ENCODE measurements at places on chromosomes 2 and 18.
A peak's percentile ranks its signal among the peaks of the same experiment; 100 is the strongest.

GRCh38 chr2:234797566-234798250 is 154.1 kb upstream of the SH3BP4 start:
- no peak for DNase-seq

- no peak for DNase-seq
These were observed 283.9 kb downstream of the ALPK2 start for GRCh38 chr18:58344861-58345463.

GRCh38 chr2:28419443-28420270 is 27.0 kb downstream of the FOSL2 start:
- no peak for DNase-seq

DNA sequence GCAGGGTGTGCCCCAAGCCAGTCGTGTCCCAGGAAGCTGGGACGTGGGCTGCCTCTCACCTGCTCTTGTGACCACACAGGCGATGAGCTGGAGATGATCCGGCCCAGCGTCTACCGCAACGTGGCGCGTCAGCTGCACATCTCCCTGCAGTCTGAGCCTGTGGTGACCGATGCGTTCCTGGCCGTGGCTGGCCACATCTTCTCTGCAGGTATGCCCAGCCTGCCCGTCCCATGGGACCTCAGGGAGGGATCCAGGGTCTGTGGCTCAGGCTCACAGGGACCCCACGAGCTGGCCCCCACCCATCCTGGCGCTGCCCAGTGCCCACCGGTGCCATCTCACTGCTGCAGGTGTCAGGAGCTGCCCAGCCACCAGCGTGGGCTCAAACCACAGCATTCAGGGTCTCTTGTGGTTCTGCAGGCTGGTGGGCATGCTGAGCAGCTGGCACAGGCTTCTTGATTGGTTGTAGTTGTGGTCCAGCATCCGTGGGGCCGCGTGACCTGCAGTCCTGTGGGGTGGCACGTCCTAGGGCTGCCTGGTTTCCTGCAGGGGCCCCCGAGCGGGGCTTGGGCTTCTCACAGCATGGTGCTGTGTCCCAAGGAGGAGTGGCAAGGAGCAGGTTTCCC is 3.8 kb downstream of the BOK start:
- no peak for DNase-seq

DNA sequence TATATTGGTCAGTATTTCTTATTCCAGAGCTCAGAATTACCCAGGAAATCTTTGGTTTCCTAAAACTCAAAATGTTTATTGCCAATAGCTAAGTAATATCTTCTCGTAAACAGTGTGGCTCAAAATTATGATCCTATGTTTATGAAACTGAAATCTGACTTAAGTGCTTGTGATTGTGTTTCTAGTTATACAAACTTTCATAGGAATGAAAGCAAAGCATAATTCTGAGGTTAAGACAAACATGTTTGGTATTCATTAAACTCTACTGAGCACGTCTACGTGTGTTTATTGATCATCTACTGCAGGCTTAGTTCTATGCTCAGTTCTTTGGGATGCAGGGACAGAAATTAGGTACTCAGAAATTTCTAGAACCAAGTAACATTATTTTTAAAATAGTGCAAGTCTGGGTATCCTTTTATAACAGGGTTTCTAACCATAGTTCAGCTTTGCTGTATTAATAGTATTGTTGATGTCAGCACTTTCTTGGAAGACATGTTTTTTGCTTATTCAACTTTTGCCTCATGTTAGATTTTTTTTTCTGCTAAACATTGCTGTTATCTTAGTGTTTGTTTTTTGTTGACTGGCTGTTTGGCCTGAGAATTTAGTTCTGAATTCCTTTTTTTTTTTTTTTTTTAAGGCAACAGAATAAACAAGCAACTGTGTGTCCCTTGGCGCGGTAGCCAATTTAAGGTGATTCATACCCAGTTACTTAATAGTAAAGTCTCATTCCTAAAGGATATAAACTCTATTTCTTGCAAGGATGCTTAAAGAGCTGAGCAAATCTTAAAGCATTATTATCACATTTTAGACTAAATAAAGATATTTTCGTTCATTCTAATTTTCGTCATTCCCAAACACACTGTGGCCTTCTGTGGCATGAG is 31.3 kb downstream of the PTPRM start:
- DNase-seq: no peak

DNA sequence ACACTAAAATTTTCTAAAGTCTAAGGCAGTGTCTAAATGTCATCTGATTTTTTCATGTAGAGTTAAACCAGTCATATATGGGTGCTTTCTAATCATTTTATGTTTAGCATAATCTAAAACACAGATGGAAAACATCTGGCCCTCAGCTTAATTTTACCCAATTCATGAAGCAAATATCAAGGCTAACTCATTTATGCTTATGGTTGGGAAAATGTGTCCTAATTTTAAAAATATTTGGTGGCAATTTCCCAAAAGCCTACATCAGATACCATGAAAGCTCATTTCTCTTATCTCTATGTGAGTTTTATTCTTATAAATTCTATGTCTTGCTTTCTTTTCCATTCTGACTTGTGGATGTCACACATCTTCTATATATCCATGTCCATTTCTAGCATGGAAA is 7.2 kb downstream of the SP5 start:
- no peak for DNase-seq

DNA sequence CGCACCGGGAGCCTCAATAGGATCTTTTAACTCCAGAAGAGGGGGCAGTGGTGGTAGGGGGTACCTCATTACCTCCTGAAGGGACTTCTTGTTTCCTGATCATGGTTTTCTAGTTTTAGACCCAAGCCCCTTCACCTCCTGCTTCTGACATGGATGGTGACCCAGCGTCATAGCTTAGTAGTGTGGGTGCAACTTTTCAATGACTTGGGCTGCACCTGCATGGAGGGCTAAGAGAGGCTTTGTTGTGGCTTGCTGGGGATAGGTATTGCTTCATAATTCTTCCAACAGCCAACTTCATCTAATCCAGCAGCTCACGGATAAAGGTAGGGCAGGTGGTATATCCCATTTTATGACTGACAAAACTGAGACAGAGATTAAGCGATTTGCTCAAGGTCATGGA is 3.0 kb downstream of the SLC1A4 start:
- no peak for DNase-seq

DNA sequence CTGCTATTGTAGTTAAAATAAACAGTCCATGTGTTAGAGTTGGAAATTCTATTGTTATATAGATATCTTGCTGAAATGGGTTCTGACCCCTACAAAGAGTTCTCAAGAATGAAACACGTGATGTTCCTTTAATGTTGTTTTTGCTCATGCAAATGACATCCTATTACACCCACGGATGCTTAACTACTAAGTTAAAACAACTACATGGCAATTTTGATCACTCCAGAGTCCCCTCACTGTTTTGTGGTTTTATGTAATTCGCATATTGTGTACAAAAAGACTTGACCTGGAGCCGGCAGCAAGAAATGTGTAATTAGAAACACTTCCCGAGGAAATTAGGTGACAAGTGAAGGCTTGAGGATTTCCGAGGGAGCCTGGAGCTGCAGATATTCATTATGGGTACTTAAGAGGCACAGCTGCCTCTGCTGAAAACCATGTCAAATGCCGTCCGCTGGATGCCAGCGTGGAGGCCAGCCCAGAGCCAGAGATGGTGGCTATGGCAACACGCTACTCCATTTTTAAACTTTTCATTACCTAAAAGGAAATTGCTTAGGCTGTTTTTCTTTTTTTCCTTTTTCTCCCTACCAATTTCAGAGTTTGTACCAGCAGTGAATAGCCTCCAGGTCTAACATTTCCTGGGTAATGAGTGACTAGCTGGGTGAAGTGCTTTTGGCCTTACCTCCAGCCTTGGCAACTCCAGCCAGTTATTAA is 21.0 kb upstream of the CABLES1 start:
- DNase-seq: no peak

GRCh38 chr2:2600366-2600765 is 269.3 kb upstream of the MYT1L start:
- DNase-seq: no peak

DNA sequence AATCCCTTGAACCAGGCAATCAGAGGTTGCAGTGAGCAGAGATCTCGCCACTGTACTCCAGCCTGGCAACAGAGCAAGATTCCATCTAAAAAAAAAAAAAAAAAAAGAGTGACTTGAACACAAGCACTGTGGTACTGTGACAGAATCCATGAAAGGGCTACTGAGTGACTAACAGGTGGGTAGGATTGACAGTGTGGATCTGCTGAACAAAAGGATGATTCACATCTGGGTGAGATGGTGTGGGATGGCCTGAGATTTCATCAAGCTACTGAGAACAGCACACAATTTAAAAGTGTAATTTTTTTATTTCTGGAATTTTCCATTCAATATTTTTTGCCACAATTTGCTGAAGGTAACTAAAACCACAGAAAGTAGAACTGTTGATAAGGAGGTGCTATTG is 13.3 kb upstream of the SP3 start:
- DNase-seq: no peak

- no peak for DNase-seq
These were observed 20.9 kb downstream of the KCNG2 start for GRCh38 chr18:79818631-79819030.

DNA sequence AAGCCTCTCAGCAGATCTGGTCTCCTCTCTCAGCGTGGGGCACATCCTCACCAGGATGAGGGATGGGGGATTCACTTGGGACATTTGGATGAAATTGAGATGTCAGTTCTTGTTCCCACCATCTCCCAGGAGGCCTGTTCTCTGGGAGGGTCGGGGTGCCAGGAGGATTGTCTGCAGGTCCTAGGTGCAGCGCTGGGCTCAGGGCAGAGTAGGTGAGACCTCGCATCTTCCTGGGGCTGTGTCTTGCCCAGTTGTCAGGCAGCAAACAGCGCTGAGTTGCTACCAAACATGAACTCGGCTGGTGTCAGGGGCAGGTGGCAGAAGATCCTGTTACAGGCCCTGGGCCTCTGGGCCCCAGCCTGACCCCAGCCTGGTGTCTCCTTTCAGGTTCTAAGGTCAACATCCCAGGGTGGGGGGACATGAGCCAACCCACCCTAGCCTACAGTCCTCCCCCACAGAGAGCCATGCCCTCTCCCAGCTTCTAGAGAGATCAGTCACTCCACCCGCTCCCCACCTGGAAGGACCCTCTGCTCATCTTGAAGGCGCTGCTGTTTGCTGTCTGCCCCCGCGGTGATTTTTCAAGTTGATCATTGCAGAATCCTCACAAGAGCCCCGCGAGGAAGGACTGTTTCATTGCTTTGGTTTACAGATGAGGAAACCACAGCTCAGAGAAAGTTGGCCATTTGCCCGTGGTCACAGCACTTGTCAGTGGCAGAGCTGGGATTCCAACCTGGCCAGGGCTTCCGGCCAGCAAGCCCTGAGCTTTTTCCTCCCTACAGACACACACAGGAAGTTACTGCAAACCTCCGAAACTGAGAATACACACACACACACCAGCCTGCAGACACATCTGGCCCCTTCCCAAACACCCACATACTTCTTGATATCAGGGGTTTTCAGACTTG is 83.9 kb downstream of the STPG4 start:
- peak; percentile 74 for DNase-seq

DNA sequence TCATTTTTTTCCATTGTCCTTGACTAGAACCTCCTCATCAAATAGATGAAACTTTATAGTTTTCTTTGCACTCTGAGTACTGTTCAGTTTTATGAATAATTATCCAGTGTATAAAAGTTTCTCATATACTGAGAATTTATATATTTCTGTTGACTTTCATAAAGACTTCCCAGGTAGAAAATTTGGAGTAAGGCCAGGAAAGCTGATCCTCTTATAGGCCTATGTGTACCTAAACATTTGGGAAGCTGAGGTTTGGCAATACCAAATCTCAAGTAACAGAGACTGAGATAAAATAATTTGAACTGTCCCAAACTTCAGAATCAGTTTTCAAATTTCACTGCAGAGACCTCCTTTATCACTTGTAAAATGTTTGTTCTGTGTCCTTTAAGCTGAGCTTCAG is 43.4 kb downstream of the CCDC102B start:
- DNase-seq: no peak

DNA sequence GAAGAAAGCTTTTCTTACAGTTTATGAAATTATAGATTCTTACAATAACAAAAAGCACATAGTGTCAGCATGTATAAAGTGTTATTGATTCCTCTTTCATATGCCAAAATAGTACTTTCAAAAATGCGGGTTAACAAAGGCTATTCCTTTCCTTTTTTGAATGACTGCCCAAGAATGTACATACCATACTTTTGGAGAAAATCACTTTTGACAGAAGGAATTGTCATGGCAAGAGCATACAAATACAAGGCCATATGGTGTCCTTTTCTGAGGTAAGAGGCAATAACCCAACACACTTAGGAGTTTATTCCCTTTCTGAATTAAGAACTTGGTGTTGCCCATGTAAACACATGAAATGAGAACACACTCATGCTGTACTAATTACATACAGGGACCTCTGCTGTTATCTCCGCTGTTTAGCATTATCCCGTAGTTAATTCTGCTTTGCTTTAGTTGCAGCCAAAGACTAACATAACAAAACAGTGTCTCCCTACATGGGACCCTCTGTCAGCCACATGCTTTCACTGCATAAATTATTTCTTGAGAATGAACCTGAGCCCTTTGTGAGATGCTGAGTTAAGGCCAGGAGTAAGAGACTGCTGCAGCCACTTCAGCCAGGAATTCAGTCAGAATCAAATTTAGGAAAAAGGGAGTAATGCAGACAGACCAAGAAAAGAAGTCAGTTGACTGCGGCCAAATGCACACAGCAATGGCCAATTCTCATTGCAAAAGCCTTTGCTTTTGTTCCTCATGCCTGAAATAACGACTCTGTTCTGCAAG is 67.0 kb downstream of the CDH2 start:
- DNase-seq: no peak

DNA sequence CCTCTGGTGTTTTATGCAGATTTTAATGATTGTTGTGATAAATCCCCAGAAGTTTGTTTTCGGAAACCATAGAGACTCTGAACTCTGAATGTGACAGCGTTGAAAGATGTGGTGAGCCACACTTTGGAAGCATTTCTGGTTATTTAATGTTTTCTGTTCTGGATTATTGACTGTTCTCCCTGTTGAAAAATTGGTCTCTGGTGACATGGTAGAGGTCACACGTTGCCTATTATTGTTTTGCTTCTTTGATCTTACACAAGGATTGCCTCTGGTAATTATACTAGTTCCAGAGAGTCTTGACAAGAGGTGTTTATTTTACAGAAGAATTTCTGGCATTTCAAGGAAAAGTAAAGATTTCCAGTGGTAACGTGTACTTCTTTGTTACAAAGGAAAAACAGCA is 127.1 kb downstream of the GREB1L start:
- DNase-seq: no peak

GRCh38 chr2:128442053-128442751 is 123.5 kb upstream of the HS6ST1 start:
- DNase-seq: peak; percentile 51

- DNase-seq: peak; percentile 35
These were observed 135.1 kb downstream of the ZNF516 start for GRCh38 chr18:76359909-76360308.

Data from activated CD8-positive, alpha-beta memory T cell treated with anti-CD3 and anti-CD28 coated beads for 24 hours (primary cell).